Stimulated activated CD4-positive, alpha-beta T cell treated with anti-CD3 and anti-CD28 coated beads, Interleukin-4, amount 100 ng/mL, for 24 hours (primary cell): ENCODE measurements at places on chromosomes 6 and 20.

DNA sequence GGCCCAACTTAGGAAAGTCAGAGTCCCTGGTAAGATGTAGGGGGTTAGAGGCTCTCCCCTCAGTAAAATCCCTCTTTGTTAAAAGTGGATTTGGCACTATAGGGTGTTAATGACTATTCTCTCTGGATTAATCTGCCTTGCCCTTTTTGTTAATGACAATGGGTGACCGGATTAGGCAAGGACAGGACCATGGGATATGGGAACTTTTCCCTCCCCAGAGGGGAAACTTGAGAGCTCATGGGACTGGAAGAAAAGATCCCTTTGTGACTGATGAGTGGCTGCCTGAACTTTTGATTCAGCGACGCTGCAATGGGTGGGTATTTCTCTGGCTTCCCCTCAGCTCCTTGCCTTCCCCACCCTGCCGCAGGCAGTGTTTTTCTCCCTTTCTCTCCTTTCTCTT, 12.2 kb upstream of the TAAR9 start:
- no peak for DNase-seq

- DNase-seq: no peak
Measured at GRCh38 chr6:108285381-108285780, 9.5 kb upstream of the AFG1L start.

DNA sequence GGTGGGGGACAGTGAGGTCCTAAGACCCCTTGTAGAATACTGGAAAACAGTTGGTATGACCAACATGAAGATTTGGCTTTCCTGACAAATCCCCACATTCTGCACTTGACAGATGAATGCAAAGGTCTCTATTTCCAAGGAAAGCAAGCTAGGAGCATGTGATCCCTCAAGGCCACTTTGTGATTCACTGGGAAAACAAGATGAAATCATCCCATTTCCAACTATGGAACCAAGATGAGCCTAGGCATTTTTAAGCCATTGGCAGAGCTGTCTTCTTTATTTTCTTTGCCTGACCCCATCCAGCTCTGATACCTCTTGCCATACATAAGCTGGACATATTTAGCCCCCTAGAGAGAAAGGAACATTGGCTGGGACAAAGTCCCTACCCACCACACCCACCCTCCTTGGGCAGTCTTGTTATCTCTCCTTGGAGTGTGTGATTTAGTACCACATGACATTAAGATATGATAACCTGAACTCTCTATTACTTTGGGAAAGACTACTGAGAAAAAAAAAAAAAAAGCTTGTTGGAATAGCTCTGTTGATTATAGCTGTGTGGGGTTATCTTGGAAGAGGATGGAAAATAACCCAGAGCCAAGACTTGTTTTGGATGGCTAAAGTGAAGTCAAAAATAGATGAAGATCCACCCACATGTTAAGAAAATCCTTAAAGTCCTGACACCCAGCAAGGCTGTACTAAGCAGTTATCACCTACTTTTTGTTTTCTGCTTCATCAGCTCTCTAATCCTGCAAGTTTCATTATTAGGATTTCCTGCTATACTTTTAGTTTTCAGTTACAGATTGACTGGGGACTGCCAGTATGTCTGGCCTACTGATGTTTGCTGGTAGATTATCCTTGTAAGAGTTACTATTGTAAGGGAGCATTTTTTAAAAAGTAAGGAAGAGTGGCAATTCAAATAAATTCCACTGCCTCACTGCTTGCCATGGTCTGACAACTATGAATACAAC, 90.1 kb upstream of the PREP start:
- DNase-seq: no peak

- no peak for DNase-seq
Measured at GRCh38 chr20:36920334-36920730, 31.2 kb downstream of the SAMHD1 start.

GRCh38 chr20:3923818-3924217, 34.6 kb downstream of the PANK2 start:
- DNase-seq: no peak

DNA sequence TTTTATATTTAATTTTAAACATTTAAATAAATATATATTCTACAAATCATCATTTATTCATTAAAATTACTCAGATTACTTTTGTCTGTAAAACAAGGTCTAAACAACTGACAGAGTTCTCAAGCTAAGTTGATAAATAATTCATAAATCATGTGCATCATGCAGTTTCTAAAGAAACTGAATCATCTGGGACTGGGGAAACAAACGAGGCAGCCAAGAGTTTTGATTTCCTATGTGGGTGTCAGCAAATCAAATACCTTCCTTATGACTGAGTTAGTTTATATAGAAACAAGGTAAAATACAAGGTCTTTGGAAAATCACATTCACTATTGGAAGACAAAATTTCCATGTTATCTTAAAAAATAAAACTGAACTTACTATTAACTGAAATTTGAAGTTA, 149.9 kb upstream of the BEND6 start:
- DNase-seq: no peak

GRCh38 chr6:121837545-121838229, 402.2 kb downstream of the GJA1 start:
- no peak for DNase-seq

- peak; percentile 26 for DNase-seq
Measured at GRCh38 chr6:149065658-149066556, 251.6 kb upstream of the TAB2 start.

DNA sequence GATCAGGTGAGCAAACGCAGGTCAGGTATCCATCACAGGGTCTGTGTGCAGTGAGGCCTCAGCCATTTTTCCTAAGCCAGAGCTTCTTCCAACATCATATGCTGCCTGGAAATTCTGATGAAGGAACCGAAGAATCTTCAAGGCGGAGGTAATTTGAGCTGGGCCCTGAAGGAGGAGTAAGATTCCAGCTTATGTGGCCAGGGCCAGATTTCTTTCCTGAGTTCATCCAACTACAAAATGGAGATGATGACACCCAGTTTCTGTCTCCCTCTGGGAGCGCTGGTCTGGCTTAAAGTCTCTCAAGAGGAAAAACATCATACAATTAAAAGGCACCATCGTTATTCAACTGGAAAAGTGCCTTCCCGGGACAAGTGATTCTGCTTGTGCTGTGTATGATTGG, 6.9 kb upstream of the MANBAL start:
- no peak for DNase-seq

- DNase-seq: no peak
Measured at GRCh38 chr6:155066361-155066760, 71.2 kb downstream of the TIAM2 start.

DNA sequence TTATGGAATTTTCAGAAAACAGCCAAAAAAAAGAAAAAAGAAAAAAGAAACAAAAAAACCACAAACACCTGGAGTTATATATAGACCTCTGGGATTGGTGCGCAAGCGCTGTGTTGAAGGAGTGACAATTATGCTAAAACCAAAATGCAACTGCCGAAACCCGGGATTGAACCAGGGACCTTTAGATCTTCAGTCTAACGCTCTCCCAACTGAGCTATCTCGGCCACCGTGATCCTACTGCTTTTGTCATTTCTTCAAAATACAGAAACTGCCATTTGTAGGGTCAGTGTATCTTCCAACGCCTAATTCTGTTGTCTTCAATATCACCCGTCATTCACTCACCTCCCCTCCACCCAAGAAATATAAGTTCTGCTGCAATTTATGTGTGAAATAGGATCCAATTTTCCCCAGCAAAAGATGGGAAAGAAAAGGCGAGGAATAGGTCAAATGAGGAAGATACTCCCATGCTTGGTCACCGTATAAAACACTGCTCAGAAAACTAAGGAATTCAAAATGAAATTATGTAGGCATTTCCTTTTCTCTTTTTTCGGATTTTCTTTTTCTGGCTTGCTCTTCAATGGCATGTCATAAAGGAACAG, 116.0 kb downstream of the TRIM27 start:
- peak; percentile 33 for DNase-seq

DNA sequence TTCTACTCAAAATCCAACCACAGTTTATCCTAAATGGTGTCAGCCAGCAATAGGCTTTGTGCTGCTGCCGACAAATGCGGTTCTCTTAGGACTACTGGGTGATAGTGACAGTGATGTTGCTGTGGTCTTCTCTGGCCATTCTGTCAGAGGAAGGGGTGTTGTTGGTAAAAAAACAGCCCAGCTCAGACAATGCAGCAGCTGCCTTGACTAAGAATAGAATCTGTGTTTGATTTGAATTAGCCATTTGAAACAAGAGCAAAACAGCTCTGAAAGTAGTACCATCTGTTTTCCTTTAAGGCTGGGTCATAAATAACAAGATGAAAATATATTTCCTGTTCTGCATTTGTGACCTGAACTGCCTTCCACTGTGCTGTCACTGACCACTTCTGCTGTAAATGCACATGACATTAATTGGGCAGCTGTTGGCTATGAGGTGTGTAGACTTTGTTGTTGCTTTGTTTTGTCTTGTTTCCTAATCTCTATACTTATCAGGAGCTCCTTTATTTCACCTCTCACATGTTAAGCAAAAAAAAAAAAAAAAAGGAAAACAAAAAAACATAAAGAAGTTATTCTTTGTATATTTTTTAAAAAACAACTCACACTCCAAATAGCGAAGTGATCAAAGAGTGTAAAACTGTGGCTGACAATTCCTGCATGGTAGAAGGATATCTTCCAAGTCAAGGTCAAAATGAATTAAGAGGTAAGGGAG, 497.8 kb upstream of the ARID1B start:
- no peak for DNase-seq

- DNase-seq: no peak
Measured at GRCh38 chr20:44208770-44209169, 1.8 kb downstream of the OSER1 start.

DNA sequence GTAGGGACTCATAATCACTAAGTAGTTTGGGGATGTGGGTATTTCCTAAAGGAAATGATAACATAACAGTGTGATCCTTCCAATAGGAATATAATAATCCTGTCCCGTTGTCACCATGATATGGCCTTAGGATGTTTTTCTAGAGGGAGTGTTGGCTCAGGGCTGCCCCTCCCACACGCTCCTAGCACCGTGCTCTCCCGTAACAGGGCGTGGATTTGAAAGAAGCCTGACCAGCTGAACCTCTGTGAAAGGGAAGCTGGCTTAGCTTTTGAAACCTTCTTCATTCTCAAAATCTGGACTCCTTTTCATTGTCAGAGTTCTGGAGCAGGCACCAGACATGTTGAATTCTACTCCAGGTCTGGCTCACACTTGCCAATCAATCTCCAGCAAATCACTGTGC, 103.4 kb upstream of the SASH1 start:
- DNase-seq: no peak

DNA sequence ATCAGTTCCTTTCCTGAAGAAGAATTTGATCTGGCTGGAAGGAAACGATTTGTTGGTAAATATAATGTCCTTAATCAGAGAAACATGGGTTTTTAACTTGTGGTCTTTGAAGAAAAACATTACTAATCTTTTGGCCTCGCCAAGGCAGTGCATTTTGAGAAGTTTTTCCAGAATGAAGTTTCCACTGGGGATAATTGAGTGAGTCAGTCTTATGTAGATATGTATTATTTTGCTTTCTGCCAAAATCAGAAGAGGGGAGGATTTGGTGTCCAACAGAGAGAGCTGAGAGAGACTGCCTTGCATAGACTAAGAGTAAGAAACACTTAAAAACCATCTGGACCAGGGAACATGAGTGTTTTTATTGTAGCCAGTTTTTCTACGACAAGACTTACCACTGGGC, 79.9 kb downstream of the FNDC1 start:
- DNase-seq: no peak

DNA sequence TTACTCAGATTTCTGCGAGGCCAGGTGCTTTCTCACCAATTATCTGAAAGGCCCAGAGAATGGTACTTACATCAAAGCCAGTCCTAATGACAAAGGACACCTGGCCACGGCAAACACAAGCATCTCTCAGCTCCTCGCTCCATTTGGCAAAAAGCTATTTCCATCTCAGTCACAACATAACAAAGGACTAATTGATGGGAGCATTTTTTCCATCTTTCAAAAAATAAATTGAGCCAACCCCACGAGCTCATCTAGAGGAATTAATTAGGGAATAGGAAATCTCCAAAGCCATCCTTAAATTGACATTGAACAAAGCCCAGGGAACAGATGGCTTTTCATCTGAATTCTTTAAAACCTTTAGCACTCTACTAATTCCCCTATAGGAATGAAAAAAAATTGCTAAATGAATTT, 236.7 kb downstream of the HAO1 start:
- DNase-seq: no peak

GRCh38 chr20:25005661-25006060, 13.1 kb upstream of the APMAP start:
- DNase-seq: no peak
